Smooth muscle cell of the brain vasculature (primary cell): ENCODE measurements at places on chromosomes 2 and 18.
A peak's percentile ranks its signal among the peaks of the same experiment; 100 is the strongest.

DNA sequence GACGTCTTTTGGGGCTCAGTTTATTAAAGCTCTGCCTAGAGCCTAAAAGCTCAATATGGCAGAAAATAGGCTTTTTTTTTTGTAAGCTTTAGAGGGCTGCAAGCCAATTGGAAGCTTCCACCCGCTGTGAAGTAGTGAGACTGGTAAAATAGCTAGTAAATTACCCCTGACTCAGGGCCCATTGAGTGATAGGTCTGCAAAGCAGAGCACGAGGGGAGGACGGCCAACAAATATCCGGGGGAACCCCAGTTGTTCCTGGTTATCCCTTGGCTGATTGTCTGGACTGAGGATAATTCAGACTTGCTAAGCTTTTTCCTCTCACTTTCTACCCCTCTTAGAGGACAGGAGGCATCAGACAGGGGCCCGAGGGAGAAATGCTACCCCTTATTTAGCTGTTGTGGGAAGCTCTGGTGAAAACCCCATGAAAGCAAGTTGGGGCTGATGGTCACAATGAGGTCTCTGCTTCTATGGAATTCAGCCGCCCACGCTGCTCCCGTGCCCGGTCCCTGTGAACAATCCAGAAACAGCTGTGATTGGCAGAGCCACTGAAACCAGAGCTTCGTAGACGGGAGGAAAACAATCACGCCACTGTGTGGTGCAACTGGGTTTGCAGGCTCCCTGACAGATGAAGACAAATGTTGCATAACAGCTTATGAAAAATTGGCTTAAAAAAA lies 141.9 kb upstream of the LGALSL start:
- peak; percentile 54 for DNase-seq

DNA sequence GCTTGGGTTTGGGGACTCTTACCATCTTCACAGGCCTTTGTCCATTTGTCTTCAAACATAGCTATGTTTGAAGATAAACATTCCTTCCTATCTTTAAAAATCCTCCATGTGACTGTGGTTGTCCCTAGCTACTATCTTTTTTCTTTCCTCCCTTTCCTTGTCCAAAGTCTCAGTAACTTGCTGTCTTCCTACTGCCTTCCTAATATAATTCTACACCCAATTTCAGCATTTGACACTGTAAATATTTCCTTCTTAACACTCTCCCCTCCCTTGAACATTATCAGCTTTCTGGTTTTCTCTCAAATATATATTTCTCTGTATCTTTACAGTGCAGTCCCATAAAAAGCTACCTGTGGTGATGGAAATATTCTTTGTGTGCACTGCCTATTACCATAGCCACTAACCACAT lies 5.3 kb upstream of the SP3 start:
- DNase-seq = no peak

GRCh38 chr2:108585436-108585835 lies 51.2 kb downstream of the LIMS1 start:
- no peak for DNase-seq

GRCh38 chr18:70249118-70249517 lies 39.7 kb upstream of the SOCS6 start:
- no peak for DNase-seq

GRCh38 chr2:14418115-14418514 lies 214.4 kb upstream of the LRATD1 start:
- no peak for DNase-seq

- no peak for DNase-seq
These were observed 47.0 kb downstream of the REV1 start for GRCh38 chr2:99442837-99443236.

DNA sequence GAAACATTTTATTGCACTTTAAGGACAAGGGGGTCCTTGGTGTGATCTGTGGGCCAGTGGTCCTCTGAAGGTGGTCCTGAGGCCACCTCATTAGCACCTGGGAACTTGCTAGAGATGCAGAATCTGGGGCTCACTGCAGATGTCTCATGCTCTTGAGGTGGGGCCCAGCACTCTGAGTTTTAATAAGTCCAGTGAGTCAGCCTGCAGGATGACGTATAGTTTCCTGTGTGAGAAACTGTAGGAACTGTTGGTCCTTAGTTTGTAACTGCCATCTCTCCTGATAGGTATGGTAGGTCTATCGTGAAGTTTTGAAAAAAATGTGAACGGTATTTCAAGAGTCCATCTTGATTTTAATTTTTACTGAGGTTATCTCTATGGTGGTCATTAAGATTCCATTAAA lies 2.8 kb downstream of the TRPM8 start:
- DNase-seq = no peak

- DNase-seq = no peak
These were observed 25.5 kb downstream of the WDPCP start for GRCh38 chr2:63562751-63563150.

GRCh38 chr2:41930807-41931566 lies 116.8 kb upstream of the PKDCC start:
- DNase-seq = peak; percentile 97

DNA sequence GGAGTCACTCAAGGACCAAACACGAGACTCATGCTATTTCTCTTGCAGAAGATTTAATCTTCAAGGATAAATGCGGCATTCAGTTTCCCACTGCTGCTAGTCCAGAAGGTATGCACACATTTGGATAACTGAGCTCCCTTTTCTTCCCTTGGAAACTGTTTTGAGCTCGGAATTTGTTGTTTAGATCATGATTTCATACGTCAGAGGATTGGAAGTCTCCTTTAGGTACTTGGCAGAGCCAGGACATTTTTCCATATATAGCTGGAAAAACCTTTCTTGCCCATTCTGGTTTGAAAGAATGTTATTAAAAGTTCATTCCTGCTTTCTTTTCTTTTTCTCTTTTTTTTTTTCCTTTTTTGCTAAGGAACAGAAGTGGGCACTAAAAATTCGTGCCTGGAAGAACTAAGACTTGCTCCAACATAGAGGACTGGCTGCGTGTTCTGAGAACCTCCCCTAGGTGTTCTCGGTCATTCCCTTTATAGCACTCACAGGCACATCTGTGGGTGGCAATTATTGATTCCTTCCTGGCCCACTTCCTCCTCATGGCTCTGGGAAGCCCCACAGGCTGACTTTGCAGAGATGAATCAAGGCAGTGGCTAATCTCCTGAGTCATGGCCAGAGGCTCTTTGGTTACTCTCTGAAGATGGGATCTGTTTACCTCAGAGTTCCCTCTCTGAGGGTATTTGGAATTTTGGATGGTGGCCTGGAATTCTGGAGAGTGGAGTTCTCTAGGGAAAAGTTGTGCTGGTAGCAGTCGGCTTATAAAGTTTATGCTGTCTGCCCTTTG lies 104.8 kb downstream of the PLCL1 start:
- DNase-seq = no peak

DNA sequence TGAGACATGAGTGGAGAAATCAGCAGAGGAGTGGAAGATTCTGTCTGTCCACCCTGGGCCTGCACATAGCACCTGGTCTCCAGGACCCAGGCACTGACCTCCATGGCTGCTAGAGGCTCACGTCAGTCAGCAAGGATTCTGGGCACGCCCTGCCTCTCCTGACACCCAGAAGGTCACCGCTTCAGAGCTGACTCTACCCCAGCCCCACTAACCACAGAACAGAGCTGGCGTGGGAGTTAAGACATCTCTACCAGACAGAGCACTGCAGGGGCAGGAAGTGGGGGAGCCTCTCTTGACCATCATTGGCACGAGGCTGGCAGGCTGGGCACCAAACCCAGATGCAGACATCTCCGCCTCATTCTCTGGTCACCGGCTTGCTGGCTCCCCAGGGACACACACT lies 3.0 kb downstream of the ADCY3 start:
- DNase-seq = no peak

- peak; percentile 70 for DNase-seq
These were observed 171.6 kb upstream of the PIEZO2 start for GRCh38 chr18:11320986-11321385.

DNA sequence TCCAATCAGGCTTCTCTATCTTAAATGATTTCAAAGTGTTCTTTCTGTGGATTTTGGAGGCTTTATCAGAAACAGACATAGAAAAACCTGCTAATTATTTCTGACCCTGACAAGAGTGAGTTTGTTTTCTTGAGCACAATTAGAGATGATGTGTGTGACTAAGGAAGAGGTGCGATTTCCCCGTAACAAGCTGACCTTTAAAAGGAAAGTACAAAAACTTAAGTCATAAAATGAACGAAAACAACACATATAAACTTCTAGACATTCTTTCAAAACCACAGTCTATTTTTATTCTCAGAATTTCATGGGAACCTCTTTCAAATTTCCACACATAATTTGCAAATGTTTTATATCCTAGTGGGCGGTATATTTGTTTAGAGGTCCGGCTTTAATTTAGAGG lies 604.8 kb downstream of the CPS1 start:
- no peak for DNase-seq

GRCh38 chr2:19937004-19937403 lies 35.2 kb upstream of the TTC32 start:
- no peak for DNase-seq

GRCh38 chr2:156017341-156017885 lies 315.1 kb downstream of the NR4A2 start:
- DNase-seq = no peak

GRCh38 chr18:21918693-21919092 lies 178.1 kb downstream of the MIB1 start:
- no peak for DNase-seq

GRCh38 chr2:32200814-32201213 lies 35.1 kb downstream of the SLC30A6 start:
- DNase-seq = no peak

DNA sequence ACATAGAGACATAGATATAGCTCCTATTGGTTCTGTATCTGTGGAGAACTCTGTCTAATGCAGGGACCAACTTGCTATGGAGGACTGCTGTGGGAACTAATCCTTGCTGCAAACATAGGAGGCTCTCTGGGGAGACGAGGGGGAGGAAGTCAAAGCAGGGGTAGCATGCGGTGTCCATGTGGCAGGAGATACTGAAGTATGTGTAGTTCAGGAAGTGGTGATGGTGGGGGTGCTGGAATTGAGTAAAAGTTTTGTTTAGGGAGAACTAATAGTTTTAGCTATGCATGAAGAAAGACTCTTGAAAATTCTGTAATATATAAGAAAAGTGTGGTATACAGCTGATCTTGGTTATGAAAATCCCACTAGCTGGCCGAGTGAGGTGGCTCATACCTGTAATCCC lies 62.0 kb downstream of the ANKRD44 start:
- no peak for DNase-seq

GRCh38 chr2:54949431-54949830 lies 100.8 kb downstream of the RTN4 start:
- no peak for DNase-seq

GRCh38 chr18:3218819-3219218 lies 949 bp downstream of the MYOM1 start:
- DNase-seq = no peak

DNA sequence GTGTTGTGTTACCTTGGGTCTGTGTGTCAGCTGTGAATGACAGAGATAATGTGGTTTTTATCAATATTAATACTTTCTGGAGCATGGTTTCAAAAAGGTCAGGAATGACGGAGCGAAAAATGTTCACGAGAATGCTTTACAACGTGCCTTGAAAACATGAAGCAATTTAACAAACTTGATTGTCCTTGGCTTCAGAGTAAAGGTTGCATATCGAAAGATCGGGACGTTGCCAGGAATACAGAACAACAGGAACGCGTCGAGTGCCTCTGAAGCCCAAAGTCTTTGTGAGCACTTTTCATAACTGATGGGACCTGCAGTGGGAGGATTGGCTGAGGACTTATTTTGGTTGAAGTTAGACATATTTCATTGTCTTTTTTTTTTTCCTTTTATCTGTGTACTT lies 206.1 kb downstream of the ZNF407 start:
- DNase-seq = no peak

GRCh38 chr2:67828066-67828465 lies 234.7 kb downstream of the C1D start:
- DNase-seq = no peak

DNA sequence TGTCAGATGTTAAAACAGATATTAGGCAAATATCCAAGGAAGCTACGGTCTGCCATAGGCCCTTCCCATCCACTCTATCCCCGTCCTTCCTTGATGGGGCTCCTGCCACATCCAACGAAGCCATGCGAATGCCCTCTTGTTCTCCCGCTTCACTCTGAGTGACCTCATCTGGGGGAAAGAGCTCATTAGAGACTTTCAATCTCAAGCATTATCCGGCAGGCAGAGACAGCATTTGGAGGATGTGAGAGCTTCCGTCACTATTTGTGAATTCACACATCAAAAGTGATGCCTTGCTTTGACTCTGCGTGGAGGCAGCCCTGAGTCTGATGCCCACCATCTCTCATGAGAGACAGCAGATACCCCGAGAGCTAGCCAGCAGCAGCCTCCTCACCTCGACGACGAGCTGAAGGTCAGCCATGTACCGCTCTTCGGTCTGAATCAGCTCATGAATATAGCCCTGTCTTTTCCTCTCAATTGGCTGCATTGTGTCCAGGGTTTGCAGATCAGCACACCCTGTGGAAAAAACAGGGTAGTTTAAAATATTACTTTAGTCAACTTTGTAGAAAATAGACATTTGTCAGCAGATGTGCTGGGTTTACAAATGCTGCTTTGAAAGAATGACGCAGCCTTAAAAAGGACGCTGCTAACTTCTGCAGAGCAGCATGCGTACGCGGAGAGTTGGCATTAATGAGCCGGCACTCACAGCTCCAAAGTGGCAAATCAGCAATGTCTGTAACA lies 45.9 kb downstream of the FAM228A start:
- DNase-seq = no peak

DNA sequence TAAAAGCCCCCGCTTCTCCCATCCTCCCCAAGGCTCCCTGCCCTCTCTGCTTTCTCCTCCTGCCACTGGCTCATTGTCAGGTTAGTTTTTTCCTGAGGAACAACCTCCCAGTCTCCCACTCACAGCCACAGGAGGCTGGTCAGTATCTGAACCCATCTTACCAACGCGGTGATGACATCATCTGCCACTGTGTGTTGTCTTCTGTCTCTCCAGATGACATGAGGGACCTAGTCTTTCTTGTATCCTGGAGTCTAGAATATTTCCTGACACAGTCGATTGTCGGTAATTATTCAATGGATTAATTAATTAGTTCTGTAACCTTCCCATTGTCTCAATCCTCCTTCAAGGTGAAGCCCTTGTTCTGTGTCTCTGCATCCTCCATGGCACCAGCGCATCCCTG lies 290.2 kb downstream of the GALR1 start:
- DNase-seq = no peak

DNA sequence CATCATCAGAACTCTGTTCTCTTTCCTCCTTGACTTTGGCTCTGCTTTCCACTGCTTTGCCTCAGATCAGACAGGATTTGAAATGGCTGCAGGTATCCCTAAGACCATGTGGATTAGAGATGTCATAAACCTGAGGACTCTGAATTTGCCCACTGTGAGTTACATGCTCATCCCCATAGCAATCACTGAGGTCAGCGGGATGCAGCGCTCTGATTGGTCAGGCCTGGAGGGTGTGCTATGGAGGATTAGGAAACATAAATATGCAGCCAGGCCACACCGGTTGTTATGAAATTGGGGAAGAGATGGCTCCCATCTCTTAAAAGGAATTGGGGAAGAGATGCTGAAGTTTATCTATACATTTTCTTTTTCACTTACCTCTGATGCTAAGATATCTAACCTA lies 73.7 kb upstream of the DNAJC10 start:
- no peak for DNase-seq

- no peak for DNase-seq
These were observed 260.4 kb upstream of the DSEL start for GRCh38 chr18:67776929-67777328.

- no peak for DNase-seq
These were observed 222.2 kb downstream of the MYCN start for GRCh38 chr2:16162491-16163040.

- no peak for DNase-seq
These were observed 76.1 kb downstream of the MBP start for GRCh38 chr18:77056344-77057005.
